ENCODE measurements at places on chromosomes 5 and 9.

GRCh38 chr5:151537044-151537443 is 54.1 kb downstream of the FAT2 start:
- no peak for DNase-seq

DNA sequence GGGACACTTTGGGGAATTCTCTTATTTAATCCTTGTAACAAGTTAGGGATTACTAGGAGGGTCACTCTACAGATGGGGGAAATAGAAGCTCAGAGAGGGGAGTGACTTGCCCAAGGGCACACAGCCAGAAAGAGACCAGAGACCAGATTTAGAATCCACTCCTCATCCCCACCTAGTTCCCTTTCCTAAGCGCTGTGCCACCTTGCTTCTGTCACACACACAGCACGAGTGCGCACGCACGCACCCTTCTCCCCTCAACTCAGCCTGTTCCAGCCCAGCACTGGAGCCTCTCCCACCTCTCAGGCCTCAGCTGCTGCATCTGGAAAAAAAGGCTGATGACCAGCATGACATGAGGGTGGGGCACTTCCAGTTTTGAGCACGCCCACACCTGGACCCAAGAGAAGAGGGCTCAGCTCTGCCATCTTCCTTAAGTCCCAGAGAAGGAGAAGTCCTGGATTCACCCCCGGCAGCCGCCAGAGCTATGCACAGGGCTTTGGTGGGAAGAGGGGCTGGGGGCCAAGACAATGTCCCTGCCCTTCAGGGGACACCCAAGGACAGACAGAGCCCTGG is 18.5 kb downstream of the NR5A1 start:
- no peak for DNase-seq

- DNase-seq, result no peak
Measured at GRCh38 chr9:23615569-23615968, 210.5 kb downstream of the ELAVL2 start.

DNA sequence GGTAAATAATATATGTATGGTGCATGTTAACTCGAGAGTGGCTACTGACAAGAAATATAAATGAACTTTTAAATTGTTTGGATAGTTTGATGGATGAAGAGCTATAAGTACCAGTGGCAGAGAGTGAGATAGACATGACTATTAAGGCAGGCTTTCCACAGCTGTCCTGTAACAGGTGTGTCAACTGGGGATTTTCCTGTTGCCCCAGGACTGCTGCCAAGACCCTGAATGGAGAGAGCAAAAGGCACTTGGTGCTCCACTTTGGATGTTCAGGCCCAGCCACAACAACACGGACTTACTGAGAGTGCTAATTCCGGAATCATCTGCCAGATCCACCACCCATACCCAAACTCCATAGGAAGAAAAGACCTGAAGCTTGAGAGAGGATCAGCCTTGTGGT is 215.1 kb downstream of the SEC61B start:
- no peak for DNase-seq

GRCh38 chr9:11931109-11931508 is 762.1 kb upstream of the TYRP1 start:
- no peak for DNase-seq

GRCh38 chr9:96460470-96460869 is 10.5 kb downstream of the HABP4 start:
- no peak for DNase-seq

DNA sequence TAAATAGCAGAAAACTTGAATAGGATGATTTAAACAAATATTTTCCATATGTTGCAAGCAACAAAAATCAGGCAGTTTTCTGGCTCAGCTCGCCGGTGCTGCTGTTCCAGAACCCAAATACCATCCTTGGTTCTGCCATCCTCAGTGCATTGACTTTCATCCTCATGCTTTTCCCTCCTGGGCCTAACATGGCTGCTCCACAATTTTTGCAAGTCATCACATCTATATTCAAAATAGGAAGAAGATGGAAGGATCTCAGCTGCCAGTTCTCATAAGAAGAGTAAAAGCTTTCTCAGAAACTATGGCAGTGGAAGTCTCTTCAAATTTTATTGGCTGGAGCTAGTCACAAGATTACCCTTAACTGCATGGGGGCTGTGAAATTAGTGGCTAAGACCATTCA is 136.7 kb downstream of the STARD4 start:
- no peak for DNase-seq

DNA sequence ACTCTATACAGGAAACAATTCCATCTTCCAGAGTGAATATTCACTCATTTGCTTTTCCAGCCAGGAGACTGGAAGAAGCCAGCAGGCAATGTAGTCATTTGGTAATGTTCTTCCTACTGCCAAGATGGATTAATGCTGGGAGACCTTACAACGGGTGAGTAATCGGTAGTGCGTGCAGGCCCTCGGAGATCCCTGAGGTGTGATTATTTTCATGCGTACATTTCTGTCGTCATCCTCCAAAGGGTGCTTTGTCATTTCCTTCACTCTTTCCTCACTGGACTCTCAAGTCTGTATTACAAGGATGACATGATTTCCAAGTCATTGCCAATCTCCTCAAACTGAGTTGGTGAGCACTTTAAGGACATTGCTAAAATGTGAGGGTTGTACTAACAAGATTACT is 263.5 kb downstream of the CWC27 start:
- no peak for DNase-seq

DNA sequence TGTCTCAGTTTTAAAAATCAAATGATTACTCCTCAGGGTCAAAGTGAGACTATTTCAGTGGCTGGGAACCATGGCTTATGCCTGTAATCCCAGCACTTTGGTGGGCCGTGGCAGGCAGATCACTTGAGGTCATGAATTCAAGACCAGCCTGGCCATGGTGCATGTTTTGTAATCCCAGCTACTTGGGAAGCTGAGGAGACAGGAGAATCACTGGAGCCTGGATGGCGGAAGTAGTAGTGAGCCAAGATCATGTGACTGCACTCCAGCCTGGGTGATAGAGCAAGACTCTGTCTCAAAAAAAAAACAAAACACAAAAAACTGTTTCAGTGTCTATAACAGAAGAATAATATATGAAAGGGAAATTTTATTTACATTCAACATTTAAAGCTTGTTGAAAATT is 182.9 kb downstream of the ARHGEF28 start:
- no peak for DNase-seq

DNA sequence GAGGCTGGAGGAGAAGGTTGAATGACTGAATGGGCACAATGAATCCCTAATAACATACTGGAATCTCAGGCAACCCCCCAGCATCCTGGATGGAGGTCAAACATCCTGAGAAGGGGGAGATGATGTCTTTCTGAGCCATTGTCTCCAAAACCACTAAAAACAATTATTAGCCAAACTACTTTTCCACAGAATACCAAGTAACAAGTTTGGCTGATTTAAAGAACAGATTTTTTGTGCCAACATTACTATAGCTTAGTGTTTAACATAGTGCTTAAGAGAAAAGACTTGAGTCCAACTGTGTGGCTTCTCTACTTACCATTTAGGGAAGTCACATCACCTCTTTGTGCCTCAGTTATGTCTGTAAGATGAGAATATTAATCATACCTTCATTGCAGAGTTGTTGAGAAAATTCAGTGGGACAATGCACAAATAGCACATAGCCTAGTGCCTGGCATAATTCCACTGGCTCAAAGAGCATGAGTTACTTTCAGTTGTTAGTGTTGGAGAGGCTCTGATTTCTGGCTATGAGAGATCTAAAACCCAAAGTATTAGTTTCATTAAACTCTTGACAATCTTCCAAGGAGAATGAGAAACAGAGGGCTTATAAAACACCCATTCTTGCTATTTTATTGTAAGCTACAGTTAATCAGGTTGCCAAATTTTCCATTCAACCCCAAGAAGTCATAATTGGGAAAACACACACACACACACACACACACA is 111.3 kb upstream of the NR3C1 start:
- no peak for DNase-seq

GRCh38 chr5:170470808-170471404 is 32.9 kb upstream of the KCNIP1 start:
- no peak for DNase-seq

Measured in stimulated activated naive B cell treated with anti-CD40 and anti-IgM and Interleukin-4, amounts not matched to agents 10 μg/mL and 1 μg/mL and 100 μg/mL, for 72 hours (primary cell).